Keratinocyte (primary cell): ENCODE measurements at places on chromosomes 12 and 14.

- DNase-seq: no peak
Observed at GRCh38 chr14:56138928-56139327, 20.7 kb downstream of the PELI2 start.

DNA sequence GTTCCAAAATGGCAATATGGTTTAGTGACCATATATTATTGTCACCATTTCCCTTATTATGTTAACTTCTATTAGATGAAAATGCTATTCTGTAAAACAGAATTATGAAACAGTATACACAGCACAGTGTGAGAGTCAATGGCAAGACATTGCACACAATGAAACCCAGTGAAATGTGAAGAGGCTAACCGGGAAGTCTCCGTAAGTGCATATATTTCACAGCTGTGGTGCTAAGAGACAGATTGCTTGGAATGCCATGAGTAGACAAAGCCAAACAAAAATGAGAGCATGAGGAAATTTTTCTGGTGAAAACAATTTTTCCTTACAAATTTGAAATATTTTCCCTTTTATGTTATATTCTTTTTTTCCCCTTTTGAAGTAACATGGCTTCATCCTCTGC lies 49.4 kb downstream of the DYRK2 start:
- no peak for DNase-seq

GRCh38 chr12:114430306-114430705 lies 24.4 kb upstream of the TBX5 start:
- no peak for DNase-seq

GRCh38 chr14:50875359-50876070 lies 3.7 kb downstream of the ABHD12B start:
- DNase-seq: no peak

GRCh38 chr12:127108360-127109215 lies 1158.4 kb upstream of the TMEM132C start:
- no peak for DNase-seq

- no peak for DNase-seq
Observed at GRCh38 chr12:51381226-51382079, 9.8 kb downstream of the GALNT6 start.

DNA sequence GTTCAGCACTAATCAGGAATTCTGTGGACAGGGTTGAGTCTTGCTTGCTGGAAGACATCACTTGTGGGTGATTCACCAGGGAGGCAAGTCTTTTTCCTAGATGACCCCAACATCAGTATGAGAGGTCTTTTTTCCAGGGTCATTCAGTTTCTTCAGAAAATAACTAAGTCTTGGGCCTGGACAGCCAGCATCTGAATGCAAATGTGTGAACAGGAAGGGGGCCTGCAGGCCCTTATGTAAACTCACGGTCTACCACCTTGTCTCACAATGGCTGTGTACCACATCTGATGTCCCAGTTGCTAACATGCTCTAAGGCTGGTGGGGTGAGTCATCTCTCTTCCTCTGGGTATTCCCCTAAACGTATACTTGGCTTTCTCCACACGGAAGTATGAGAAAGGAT lies 79.2 kb downstream of the HECTD4 start:
- peak; percentile 33 for DNase-seq

DNA sequence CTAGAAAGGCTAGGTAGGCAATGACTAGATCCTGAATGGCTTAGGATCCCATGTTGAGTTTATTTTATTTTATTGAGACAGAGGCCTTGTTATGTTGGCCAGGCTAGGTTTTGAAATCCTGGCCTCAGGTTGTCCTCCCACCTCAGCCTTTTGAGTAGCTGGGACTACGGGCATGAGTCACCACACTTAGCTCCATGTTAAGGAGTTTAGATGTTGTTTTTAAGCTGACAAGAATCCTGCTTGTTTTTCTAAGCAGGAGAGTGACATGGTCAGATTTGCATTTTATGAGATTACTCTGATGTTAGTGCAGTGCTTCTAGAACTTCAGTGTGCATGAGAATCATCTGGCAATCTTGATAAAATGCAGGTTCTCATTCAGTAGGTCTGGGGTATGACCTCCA lies 14.5 kb downstream of the CCDC198 start:
- no peak for DNase-seq

- DNase-seq: peak; percentile 89
Observed at GRCh38 chr14:97771340-97772045, 974.3 kb downstream of the VRK1 start.
